Thoracic aorta (tissue), 2 donors: ENCODE measurements at places on chromosomes 2 and 18. TPM values are rescaled to one million over a fixed set of nuclear protein-coding genes. Genes with fewer than 3 reads are reported as not detected.

- DNase-seq = no peak
Measured at GRCh38 chr2:160328811-160329527, 128.9 kb upstream of the ITGB6 start.

TMEM182 gene
- total RNA-seq = 2.5 TPM

DNA sequence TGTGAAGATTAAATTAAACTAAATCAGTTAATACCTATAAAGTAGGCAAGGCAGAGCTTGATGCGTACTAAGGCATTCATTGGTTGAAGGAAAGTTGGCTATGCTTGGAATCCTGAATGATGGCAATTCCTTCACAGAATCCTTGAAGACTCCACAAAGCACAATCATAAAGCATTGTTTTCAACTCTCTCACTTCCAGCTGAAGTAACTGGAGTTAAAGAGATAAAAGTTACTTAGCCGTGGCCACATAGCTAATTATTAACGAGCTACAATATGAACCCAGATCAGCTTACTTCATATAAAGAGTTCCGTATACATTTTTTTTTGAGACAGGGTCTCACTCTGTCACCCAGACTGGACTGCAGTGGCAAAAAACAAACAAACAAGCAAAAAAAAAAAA, 483.9 kb upstream of the DDX18 start:
- DNase-seq = no peak

- no peak for DNase-seq
Measured at GRCh38 chr2:211996857-211997256, 541.7 kb downstream of the ERBB4 start.

DNA sequence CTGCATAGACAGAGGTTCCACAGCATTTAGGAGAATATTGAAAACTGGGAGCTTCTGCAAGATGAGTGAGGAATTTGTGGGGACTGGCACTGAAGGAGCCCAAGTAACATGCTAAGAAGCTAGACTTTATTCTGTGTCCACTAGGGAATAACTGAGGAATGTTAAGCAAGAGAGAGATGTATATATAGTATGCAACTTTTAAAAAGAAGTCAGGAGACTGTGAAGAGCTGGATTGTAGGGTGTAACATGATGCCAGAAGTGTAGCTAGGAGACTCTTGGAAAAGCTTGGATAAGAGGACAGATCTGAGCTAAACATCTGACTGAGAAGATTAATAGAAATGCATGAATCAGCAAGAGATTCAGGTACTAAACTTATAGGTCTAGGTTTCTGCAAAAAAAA, 270.6 kb upstream of the MMADHC start:
- DNase-seq = no peak

CLEC4F gene
- total RNA-seq = not detected

CYRIA gene
- 12.5 TPM for total RNA-seq

DNA sequence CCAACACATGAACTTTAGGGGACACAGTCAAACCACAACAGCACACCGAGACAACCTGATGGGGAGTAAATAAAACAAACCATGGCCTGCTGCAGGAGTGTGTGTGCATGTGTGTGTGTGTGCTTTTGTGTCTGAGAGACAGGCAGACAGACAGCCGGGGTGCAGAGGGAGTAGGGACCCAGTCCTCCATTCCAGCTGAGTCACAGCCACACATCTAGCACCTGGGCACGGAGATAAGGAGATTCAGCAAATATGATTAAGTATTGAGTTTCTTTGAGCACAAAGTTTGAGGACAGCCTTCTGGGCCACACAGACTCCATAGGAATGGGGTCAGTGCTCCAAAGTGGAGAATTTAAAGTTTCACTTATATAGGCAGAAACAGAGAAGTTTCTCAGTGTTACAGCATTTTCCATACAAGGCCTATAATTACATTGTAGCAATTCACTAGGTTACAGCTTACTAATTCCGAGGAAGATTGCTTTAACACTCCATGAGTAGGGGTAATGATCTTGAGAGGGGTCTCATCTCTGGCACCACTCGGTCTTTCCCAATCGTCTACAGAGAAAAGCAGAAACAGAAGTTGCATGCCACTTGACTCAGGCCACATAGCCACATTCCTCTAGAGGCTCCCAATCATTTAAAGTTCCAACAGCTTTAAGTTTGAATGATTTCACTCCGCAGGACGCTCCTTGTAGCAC, 30.8 kb upstream of the PRLH start:
- DNase-seq = no peak

FBXO41 gene
- 3.5 TPM for total RNA-seq

DNA sequence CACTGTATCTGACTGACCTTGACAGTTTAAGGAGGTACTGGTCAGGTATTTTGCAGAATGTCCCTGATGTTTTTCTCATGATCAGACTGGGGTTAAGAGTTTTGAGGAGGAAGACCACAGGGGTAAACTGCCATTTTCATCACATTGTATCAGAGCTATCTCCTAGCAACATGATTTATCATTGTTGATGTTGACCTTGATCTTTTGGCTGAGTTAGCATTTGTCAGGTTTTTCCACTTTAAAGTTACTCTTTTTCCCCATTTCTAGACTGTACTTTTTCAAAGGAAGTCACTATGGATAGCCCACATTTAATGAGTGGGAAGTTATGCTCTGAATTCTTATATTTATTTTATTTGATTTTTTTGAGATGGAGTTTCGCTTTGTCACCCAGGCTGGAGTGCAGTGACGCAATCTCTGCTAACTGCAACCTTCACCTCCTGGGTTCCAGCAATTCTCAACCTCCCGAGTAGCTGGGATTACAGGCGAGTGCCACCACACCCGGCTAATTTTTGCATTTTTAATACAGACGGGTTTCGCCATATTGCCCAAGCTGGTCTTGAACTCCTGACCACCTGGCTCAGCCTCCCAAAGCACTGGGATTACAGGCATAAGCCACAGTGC, 17.7 kb upstream of the SLC39A10 start:
- DNase-seq = no peak

DNA sequence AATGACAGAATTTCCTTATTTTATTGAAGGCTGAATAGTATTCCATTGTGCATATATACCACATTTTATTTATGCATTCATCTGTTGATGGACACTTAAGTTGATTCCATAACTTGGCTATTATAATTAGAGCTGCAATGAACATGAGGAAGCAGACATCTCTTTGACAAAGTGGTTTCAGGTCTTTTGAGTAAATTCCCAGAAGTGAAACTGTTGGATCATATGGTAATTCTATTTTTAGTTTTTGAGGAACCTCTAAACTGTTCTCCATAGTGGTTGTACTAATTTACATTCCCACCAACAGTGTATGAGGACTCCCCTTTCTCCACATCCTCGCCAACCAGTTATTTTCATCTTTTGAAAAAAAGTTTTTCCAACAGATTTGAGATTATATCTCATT, 77.5 kb downstream of the TMEM200C start:
- DNase-seq = no peak

FAM210A gene
- 8.7 TPM for total RNA-seq

- DNase-seq = no peak
Measured at GRCh38 chr2:55163274-55163721, 68.8 kb downstream of the CLHC1 start.

BBS5 gene
- total RNA-seq = 21.1 TPM

DNA sequence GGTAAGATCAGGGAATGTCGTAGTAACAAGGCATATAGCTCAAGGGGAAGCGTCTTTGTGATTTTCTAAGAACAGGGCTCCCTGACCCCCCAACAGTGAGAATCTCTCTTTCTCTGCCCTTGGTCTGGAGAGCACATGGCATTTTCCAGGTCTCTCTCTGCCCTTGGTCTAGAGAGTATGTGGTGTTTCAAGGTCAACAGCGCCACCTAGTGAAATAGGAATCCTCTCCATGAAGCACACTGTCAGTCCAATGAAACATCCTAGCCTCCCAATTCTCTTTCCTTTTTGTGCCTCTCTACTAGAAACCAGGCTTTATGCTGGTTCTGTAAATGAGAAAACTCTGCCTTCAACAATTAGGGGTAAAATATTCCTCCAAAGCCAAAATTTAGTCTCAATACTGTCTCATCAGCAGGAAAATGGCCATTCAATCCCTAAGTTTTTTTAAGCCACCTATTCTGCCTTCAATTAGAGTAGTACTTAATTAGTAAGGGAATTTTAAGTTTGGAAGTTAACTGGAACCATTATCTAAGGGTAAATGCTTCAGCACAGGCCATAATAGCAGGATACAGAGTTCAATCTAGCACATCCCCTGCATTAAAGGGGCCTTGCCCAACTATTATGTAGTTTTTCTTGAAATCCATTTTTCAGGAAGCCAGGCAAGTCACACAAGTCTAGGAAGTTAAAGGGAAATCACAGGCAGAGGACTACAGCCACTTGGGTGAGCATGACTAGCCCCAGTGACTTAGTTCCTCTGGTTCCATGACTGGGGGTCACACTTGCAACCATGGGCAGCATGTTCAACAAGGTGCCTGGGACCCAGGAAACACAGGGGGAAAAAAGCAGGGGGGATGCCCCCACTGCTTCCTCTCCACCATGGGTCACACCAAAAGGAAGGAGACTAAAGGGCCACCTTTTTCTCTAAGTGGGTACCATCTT, 12.4 kb downstream of the DYM start:
- no peak for DNase-seq

- no peak for DNase-seq
Measured at GRCh38 chr2:195735347-195735746, 78.3 kb downstream of the SLC39A10 start.

GRCh38 chr2:18046017-18046416, 167.6 kb downstream of the KCNS3 start:
- DNase-seq = no peak

DNA sequence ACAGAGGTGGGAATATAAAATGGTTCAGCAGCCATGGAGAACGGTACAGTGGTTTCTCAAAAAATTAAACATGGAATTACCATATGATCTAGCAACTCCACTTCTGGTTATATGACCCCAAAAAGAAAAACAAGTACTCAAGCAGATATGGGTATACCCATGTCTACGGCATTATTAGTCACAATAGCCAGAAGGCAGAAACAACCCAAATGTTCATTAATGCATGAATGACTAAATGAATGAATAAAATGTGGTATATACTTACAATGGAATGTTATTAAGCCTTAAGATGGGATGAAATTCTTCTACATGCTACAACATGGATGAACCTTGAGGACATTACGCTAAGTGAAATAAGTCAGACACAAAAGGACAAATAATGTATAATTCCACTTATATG, 266.8 kb upstream of the FBXO11 start:
- DNase-seq = no peak

DNA sequence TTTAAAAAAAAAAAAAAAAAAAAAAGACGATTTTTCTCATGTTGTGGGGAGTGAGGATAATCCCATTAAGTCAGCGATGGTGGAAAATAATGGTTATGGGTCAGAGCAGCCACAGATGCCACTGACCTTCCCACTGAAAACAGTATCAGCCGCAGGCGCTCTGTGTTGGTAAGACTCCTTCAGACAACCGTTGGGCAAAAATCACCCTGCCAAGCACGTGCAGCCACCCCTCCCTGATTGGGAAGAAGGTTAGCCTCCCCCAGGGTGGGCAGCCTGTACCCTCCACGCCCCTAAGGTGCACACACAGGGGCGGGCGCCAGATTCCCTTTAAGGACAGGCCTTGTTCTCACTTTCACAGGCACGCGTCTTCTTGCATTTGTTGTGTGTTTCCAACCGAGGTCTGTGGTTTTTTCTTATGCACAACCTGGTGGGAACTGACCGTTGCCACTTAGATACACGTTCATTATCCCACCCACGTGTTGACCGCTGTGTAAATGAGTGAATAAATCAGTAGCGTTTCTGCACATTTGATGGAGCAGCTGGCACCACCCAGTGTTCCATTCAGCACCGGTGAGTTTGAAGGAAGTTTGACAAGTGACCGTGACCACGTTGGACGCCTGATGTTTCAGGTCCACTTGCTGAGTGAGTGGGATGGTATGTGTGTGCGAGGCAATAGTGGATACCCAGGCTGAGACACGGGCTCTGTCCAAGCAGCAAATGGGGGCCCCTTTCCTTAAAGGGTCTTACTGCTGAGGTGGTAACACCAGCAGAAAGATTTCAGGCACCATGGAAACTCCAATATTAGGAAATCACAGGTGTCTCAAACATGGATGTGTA, 197.8 kb downstream of the GBX2 start:
- no peak for DNase-seq

DNA sequence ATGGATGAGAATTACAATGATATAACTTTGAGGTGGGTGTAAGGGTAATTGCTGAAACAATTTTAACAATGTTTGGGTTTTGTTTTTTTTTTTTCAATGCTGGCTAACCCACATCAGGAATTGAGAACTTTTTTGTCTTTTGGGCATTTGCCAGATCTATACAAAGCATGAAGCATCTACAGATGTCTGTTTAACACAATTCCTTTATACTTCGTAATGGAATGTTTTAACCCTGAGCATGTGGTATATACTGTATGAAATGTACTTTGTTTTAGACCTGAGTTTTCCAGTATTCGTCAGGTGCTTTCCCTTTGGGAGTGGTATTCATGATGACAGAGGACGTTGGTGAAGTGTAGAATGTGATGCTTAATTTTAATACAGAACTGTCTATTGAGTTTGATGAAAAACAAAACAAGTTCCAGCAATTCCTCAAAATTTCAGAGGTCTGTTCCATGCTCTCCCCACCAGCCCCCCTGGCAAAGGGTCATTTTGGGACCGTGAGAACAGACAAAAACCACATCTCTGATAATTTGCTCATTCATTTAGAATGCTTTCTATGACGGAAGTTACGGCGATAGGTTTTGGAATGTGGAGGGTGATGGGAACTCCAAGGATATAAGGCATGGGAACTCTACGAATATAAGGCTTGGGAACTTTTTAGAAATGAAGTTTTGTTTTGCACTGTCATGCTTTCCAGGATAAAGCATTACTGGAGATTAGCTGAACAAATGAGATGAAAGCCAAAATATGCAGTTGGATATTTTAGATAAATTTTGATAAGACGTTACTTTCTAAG, 14.1 kb downstream of the LIMS1 start:
- DNase-seq = no peak

DNA sequence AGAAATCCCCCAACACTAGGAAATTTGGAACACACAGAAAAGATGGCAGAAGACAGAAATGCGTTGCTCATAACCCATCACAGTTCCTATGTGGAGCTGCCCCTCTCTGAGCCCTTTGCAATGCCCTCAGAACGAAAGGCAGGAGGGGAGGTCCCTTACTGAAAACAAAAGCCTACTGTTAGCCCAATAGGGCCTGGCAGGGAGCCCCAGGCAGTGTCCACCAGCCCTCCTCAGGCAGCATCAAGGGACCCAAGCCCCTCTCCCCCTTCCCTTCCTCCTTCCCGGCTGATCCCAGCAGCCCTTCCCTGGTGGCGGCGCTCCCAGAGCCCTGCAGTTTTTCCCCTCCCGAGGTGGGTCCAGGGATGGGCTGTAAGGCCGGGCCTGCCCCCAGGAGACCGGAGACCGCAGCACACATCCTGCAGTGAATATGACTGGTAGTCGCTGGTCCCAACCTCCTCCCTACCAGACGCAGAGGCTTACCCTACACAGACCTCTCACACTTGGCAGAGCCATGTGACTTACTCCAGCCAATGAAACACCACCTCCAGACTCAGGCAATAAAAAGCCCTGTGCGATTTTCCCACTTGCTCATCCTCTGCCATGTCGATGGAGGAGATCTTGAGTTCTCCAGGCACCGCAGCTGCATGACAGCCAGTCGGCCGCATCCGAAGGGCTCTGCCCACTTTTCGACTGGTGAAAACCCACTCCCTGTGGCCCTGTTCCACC, 19.4 kb upstream of the DUSP2 start:
- no peak for DNase-seq
